ENCODE measurements at places on chromosomes 4 and X. TPM values are rescaled to one million over a fixed set of nuclear protein-coding genes. Genes with fewer than 3 reads are reported as not detected.

DNA sequence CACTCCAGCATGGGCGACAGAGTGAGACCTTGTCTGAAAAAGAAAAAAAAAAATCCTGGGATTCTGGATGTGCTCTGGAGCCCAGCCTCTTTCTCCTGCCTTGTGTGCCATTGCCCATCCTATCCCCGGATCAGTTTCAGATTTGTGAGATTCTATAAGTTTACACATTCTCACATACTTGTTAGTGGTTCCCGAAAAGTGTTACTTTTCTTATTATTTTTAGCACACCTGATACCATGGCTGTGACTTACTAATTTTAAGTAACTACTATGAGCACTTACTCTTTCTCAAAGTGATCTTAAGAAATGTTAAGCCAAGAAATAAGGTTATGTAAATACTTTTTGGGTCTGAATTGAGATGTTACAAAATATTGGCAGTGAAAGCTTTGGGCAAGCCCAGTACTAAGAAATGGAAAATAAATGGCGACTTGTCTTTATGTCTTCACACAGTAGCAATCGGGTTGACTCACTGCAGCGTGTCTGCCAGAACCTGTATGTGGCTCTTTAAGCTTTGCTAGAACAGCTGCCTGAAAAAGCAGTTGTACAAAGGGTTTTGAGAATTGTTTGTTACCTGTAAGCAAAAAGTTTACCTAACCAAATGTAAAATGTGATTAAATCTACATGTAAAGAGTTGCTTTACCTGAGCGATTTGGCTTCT is 118.7 kb downstream of the KLHL8 start:
- no peak for DNase-seq
- no peaks in the 10 kb centered on the region for H3K4me1 ChIP-seq
- no peak overlapping the region for H3K27ac ChIP-seq
- no peak overlapping the region for H3K4me3 ChIP-seq
- H3K36me3 ChIP-seq: peaks cover 19% of the 10 kb centered on the region

DNA sequence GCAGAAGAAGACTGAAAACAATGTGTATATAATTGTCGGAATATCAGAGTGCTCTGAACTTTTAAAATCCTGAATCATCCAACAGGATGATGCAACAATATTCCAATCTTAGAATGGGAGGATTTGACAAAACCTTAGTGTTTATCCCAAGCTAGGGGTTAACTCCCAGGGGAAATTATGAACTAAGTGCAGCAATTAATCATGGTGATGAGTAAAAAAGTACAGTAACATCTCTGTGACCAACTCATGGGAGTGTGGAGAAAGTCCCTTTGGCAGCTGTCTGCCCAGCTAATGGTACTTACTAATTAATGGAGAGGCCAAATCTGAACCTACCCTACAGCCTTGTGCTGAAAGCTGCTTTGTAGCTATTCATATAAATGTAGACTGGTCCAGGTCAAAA is 257.6 kb upstream of the DDX53 start:
- DNase-seq: no peak
- no peak overlapping the region for H3K27ac ChIP-seq
- H3K36me3 ChIP-seq: no peaks in the 10 kb centered on the region
- H3K4me3 ChIP-seq: no peak overlapping the region
- no peaks in the 10 kb centered on the region for H3K4me1 ChIP-seq

DNA sequence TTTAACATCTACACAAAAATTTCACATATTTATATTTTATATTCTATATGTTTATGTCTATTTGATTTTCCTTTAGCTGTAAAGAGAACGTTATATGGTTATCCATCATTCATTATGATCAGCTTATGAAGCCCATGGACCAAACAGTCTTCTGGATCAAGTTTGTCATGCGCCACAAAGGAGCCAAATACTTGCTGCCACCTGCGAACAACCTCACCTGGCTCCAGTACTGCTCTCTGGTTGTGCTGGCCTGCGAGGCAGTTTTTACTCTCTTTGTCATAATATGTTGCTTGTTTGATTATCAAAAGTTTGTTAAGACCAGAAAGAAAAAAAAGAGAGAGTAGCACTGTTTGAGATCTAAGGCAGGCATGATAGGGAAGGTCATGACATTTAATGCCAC is 38.2 kb downstream of the UGT2B7 start:
- DNase-seq: no peak
- H3K27ac ChIP-seq: no peak overlapping the region
- no peak overlapping the region for H3K4me3 ChIP-seq
- H3K4me1 ChIP-seq: no peaks in the 10 kb centered on the region
- H3K36me3 ChIP-seq: no peaks in the 10 kb centered on the region

- H3K27me3 ChIP-seq: no peaks in the 10 kb centered on the region
- no peaks in the 10 kb centered on the region for H3K36me3 ChIP-seq
- H3K4me3 ChIP-seq: no peak overlapping the region
- no peak for DNase-seq
Measured at GRCh38 chr4:69753686-69754085, 6.7 kb downstream of the SULT1B1 start.

DNA sequence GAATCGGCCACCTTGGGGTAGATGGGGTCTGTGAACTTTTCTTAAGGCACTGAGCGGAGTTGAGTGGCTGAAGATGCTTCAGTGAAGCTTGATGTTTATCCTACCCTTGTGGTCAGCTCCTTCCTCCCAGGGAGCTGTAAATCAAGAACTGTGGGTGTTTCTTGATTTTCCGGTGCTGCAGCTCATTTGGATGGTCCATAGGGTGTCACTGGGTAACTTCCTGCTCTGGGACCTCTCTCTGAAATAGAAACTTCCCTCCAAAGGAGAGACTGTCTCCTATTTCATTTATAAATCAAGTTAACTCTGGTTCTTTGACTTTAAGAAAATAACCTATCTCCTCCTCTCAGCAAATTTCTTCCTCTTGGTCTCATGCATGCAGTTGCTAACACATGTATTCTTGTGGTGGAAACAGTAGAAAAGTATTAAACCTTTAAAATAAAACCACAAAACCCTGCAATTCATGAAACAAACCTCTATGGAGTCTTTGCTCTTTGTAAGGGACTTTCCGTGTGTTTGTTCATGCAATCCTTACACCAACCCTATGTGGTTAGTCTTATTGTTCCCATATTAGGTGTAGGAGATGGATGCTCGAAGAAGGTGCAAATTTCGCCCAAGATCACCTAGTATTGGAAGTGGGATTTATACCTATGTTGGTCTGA is 110.3 kb downstream of the SHROOM3 start:
- no peak overlapping the region for H3K4me3 ChIP-seq
- DNase-seq: peak; percentile 8
- H3K4me1 ChIP-seq: peaks cover 2% of the 10 kb centered on the region
- no peaks in the 10 kb centered on the region for H3K36me3 ChIP-seq
- H3K27ac ChIP-seq: no peak overlapping the region

DNA sequence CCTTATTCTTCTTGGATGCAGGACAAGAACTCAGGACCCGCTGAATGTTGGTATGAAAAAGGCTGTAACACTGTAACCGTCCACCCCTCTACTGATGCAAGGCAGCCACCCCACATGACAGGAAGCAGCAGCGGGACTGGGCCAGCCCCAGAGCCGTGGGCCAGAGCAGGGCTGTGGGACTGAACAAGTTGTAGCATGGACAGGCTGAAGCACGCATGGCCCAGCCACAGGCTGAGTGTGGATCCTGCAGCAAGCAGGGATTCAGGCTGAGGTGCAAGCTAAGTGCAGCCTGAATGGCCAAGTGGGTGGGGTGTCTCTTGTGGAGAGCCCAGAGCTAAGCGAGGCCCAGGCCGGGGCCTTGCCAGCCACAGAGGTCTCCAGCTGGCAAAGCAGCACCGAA is 632.2 kb downstream of the SPOCK3 start:
- no peak overlapping the region for H3K27ac ChIP-seq
- no peaks in the 10 kb centered on the region for H3K27me3 ChIP-seq

GRCh38 chrX:120749141-120749846 is 119.4 kb upstream of the C1GALT1C1 start:
- peak overlapping the region; percentile 83 for H3K27ac ChIP-seq
- peak overlapping the region; percentile 4 for H3K4me3 ChIP-seq
- no peak for DNase-seq
- no peaks in the 10 kb centered on the region for H3K36me3 ChIP-seq
- peaks cover 13% of the 10 kb centered on the region for H3K4me1 ChIP-seq

DNA sequence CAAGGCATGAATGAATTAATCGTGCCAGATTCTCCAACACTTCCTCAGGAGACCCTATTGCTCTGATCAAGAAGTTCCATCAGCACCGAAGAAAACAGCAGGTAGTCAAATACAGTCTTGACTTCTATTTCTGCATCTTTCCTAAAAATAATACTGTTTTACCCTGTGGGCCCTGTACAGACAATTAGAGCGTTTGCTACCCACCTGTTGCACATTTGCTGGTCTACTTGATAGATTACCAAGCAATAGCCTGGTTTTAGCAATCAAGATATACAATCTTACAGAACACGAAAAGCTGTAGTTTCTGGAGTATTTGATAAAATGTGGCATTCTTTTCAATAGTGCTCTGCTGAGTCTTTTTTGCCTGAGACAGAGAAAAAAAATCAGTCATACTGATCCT is 12.3 kb downstream of the GPR174 start:
- no peaks in the 10 kb centered on the region for H3K27me3 ChIP-seq
- no peak overlapping the region for H3K4me3 ChIP-seq
- H3K27ac ChIP-seq: no peak overlapping the region
- H3K4me1 ChIP-seq: peaks cover 7% of the 10 kb centered on the region
- H3K36me3 ChIP-seq: peaks cover 15% of the 10 kb centered on the region

DNA sequence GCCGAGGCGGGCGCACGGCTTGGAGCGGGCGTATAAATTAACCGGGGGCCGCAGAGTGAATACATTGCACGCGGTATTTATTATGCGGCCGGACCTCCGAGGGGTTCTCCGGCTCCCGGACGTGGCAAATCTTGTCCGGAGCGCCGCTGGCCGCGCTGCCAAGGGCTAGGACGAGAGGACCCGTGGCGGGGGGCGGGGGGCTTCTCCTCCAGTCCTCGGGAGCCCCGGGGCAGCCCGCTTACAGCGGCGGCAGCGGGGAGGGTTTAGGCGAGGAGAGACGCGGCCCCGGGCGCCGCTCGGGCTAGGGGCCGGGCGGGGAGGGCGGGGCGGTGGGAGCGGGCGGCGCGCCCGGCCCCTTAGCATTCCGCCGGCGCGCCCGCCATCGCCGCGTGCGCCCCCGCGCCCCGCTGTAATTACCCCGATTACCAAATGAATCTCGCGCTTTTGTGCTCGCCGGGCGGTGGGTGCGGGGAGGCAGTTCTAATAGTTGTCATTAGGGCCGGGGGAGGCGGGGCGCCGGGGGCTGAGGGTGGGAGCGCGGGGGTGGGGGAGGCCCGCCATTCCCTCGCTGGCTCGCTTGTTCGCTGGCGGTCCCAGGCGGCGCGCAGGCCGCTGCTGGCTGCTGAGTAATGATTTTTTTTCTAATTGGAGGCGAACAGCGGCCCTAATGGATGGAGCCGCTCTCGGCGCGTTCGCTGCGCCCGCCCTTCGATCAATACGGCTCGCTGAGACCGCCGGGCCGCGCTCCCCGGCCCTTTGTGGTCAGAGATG is 276.6 kb downstream of the BCOR start:
- no peaks in the 10 kb centered on the region for H3K36me3 ChIP-seq
- peaks cover 48% of the 10 kb centered on the region for H3K27me3 ChIP-seq
- H3K27ac ChIP-seq: no peak overlapping the region
- H3K4me1 ChIP-seq: peaks cover 17% of the 10 kb centered on the region

GRCh38 chrX:6053141-6053540 is 175.5 kb downstream of the NLGN4X start:
- H3K36me3 ChIP-seq: no peaks in the 10 kb centered on the region
- no peak for DNase-seq
- H3K27ac ChIP-seq: no peak overlapping the region
- no peaks in the 10 kb centered on the region for H3K4me1 ChIP-seq
- H3K4me3 ChIP-seq: no peak overlapping the region

DNA sequence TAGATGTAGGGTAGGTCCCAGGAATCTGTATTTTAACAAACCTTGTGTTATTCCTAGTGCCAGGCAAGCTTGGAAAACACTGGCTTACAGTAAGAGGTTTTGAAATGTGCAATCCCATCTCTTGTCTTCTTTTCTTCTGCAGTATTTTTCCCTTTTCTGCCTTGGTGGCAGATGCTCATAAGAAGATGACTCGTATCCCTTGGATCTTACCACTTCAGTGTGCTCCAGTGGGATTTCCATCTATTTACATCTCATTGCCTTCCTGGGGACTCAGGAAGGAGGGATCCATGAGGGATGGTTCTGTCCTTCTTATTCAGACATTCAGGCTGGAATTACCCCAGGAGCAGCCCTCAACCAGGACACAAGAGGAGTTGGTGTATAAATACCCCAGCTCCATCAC is 136.6 kb downstream of the NHS start:
- no peaks in the 10 kb centered on the region for H3K27me3 ChIP-seq
- H3K4me1 ChIP-seq: no peaks in the 10 kb centered on the region
- no peak overlapping the region for H3K4me3 ChIP-seq
- H3K27ac ChIP-seq: no peak overlapping the region
- DNase-seq: no peak

DNA sequence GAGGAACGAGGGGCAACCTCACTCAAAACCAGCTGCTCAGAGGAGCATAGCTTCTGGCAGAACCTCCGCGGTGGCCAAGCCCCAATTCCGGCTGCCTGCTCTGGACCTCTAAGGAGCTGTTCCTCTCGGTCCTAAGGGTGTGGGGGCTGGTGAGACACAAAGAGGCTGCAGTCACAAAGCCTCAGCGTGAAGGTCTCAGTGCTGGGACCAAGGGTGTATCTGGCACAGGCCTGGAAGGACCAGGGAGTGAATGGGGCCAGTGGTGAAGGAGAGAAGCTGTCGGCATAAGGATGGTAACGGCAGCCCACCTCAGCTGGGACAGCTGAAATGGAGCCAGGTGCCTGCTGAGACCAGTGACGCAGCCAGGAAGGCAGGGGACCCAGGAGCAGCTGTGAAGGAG is 5.3 kb downstream of the PDE6B start:
- H3K27ac ChIP-seq: no peak overlapping the region
- no peaks in the 10 kb centered on the region for H3K27me3 ChIP-seq
- H3K36me3 ChIP-seq: no peaks in the 10 kb centered on the region
- DNase-seq: no peak
- H3K4me1 ChIP-seq: no peaks in the 10 kb centered on the region
- H3K4me3 ChIP-seq: no peak overlapping the region

- H3K27ac ChIP-seq: no peak overlapping the region
- H3K27me3 ChIP-seq: no peaks in the 10 kb centered on the region
- H3K4me3 ChIP-seq: no peak overlapping the region
- no peaks in the 10 kb centered on the region for H3K4me1 ChIP-seq
Measured at GRCh38 chr4:94567811-94568210, 116.1 kb downstream of the PDLIM5 start.

DNA sequence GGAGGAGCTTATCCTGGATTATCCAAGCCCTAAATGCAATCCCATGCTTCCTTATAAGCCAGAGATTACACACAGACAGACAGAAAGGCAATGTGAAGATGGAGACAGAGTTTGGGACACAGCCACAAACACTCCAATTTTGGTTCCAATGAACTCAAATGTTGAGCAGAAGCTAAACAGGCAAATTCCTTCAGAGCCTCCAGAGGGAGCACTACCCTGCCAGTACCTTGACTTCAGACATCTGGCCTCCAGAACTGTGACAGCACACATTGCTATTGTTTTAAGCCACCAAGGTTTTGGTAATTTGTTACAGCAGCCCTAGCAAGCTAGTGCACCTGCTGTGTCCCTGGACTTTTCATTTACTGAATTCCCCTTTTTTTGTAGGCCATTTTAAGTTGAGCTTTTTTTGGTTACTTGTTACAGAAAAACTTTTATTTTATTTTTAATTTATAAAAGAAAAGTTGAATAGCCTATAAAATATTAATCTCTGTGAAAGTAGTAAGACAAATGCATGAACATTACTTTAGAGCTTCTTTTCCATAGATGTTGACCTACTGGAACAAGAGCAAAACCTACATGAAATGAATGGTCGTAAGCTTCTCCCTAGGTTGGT is 33.4 kb upstream of the SRD5A3 start:
- H3K27ac ChIP-seq: no peak overlapping the region
- no peak overlapping the region for H3K4me3 ChIP-seq
- H3K36me3 ChIP-seq: no peaks in the 10 kb centered on the region
- H3K27me3 ChIP-seq: no peaks in the 10 kb centered on the region

The XKRX gene
- 0.66 TPM for total RNA-seq

The GLRA2 gene
- total RNA-seq: not detected

The NLGN3 gene
- total RNA-seq: 0.19 TPM

Data from thymus (tissue), 14 donors.